ENCODE measurements at places on chromosomes 3 and 15. TPM values are rescaled to one million over a fixed set of nuclear protein-coding genes. Genes with fewer than 3 reads are reported as not detected.

DNA sequence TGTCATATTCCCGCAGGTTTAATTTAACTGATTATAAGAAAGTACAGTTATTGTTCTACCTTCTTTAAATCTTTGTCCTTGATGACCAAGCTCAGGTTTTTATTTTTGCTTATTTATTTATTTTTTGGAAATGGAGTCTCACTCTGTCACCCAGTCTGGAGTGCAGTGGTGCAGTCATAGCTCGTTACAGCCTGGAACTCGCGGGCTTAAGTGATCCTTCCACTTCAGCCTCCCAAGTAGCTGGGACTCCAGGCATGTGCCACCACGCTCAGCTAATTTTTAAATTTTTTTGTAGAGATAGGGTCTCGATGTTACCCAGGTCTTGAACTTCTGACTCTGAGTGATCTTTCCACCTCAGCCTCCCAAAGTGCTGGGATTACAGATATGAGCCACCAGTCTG, 8.9 kb downstream of the USP3 start:
- H3K4me1 ChIP-seq = peaks cover 97% of the 10 kb centered on the region
- DNase-seq = no peak
- H3K36me3 ChIP-seq = no peaks in the 10 kb centered on the region
- H3K4me3 ChIP-seq = peak overlapping the region; percentile 31
- no peaks in the 10 kb centered on the region for H3K27me3 ChIP-seq

The IGDCC3 gene
- not detected for total RNA-seq

GRCh38 chr15:98546329-98546728, 102.0 kb upstream of the IGF1R start:
- H3K36me3 ChIP-seq = peaks cover 3% of the 10 kb centered on the region
- H3K27me3 ChIP-seq = peaks cover 42% of the 10 kb centered on the region
- no peak for DNase-seq
- peaks cover 24% of the 10 kb centered on the region for H3K4me1 ChIP-seq
- no peak overlapping the region for H3K27ac ChIP-seq

The BUB1B gene
- 91.2 TPM for total RNA-seq

DNA sequence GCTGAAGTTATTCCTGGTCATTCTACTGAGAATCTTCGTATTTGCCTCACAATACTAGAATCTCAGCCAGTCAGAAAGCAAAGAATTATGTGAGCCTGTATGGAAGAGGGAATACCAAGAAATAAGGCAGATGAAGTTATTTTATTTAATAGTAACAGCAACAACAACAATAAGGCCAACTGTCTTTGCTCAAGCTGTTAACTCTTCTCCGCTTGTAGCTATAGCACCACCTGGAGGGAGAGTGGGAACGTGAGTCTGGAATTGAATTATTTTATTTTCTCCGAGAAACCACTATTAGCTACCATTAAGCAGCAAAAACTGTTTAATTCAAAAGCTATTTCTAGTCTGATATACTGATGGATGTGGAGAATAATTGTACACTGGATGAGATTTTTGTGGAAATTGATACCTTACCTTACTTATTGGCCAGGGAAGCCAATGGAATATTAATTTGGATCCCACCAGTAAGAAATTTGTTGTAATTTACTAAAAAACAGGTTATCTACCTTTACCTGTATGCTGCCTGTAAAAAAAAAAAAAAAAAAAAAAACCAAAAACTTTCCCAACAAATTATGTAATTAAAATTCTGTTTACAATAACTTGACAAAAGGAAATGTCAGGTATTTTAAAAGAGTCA, 50.1 kb downstream of the CALML4 start:
- no peak overlapping the region for H3K4me3 ChIP-seq
- no peak for DNase-seq
- no peaks in the 10 kb centered on the region for H3K27me3 ChIP-seq
- no peak overlapping the region for H3K27ac ChIP-seq

GRCh38 chr3:52851348-52851747, 16.5 kb upstream of the MUSTN1 start:
- H3K27ac ChIP-seq = no peak overlapping the region
- H3K27me3 ChIP-seq = no peaks in the 10 kb centered on the region
- peak; percentile 41 for DNase-seq
- H3K36me3 ChIP-seq = no peaks in the 10 kb centered on the region
- H3K4me1 ChIP-seq = no peaks in the 10 kb centered on the region
- H3K4me3 ChIP-seq = no peak overlapping the region

DNA sequence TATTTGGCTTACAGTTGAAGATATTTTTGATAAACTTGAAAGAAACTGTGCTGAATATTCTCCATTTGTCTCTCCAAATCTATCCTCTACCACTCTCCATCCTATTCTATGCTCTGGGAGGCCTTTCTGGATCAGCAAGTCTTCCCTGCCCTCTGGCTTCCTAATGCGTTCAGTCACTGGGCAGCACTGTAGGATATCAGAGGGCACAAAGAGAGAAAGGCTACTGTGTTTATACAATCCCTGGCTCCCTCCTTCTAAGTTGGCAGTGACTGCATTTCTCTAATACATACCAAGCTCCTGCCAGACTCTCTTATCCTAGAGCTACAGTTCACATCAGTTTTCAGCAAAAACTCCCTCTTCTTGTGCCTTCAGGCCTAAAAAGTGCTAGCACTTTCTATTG, 102.1 kb upstream of the FHIT start:
- no peak overlapping the region for H3K27ac ChIP-seq
- H3K4me3 ChIP-seq = no peak overlapping the region
- H3K27me3 ChIP-seq = peaks cover 15% of the 10 kb centered on the region
- no peaks in the 10 kb centered on the region for H3K4me1 ChIP-seq
- no peak for DNase-seq

The KCNAB1 gene
- not detected for total RNA-seq

GRCh38 chr3:191380001-191380400, 49.7 kb upstream of the UTS2B start:
- H3K36me3 ChIP-seq = no peaks in the 10 kb centered on the region
- no peak for DNase-seq
- H3K4me1 ChIP-seq = no peaks in the 10 kb centered on the region

DNA sequence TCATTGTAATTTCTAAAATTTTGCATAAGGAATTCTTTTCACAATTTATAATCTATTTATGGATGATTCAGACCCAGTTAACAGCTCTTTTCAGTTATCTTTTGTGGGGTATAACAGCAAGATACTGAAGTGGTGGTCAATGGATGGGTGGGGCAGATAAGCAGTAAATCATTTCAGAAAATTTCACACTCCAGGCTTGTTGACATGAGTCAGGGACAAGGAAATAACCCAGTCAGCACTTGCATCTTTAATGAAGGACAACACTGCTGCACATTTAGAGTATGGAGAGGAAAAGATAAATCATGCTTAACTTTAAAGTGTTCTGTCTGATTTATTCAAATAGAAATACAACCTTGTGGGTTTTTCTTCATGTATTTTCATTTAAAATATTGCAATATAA, 181.6 kb downstream of the ROBO1 start:
- H3K4me1 ChIP-seq = no peaks in the 10 kb centered on the region
- no peak for DNase-seq
- H3K27me3 ChIP-seq = no peaks in the 10 kb centered on the region
- no peak overlapping the region for H3K4me3 ChIP-seq

DNA sequence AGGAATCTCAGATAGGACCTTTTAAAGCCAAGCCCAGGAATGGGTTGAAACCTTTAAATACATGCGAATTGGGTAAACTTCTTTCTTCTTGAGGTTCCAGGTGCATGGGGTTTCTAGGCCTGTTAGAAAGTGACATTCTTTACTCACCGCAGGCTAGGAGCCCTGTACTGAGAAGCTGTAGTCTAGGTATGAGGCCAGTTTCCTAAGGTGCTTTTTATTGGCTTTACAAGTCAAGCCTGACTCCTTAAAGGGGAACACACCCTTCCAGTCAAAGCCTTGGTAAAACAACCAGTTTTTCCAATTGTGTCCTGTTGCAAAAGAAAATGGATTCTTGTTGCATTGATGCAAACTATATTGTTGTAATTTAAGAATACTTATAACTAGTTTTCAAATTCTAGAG, 76.1 kb upstream of the ATP11B start:
- no peak for DNase-seq
- no peaks in the 10 kb centered on the region for H3K27me3 ChIP-seq
- H3K27ac ChIP-seq = no peak overlapping the region
- H3K36me3 ChIP-seq = no peaks in the 10 kb centered on the region
- H3K4me3 ChIP-seq = no peak overlapping the region

DNA sequence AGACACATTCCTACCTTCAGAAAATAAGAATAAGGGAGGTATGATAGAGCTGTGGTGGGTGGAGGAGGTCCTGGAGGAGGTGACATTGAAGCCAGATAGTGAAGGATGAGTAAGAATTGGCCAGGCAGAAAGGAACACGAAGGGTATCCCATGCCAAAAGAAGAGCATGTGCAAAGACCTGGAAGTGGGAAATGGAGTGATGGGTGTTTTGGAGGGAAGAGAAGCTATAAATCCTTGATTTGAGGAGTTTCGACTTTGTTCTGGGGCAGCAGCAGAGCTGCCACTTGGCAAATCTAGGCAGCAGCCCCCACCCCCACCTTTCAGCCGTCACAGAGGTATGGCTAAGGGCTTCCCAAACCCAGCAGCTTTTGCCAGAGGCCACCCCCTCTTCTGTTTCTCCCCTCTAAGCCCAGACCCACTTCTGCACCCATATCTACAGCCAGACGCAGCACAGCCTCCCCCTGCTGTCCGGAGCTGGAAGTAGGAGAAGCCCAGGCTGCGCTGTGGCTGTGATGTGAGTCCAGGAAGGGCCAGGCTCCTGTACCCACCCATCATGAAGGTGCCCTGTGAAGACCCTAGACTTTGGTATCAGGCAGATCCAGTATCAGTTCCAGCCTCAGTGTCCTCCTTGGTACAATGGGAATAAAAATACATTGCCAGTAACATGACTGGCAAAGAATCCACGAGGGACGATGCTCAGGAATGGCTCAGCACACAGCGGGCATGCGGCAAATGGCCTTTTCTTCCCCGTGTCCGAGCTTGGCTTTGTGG, 188.7 kb upstream of the LINGO1 start:
- H3K4me1 ChIP-seq = no peaks in the 10 kb centered on the region
- no peaks in the 10 kb centered on the region for H3K36me3 ChIP-seq
- peak; percentile 46 for DNase-seq
- peaks cover 35% of the 10 kb centered on the region for H3K27me3 ChIP-seq
- H3K4me3 ChIP-seq = no peak overlapping the region

- H3K27me3 ChIP-seq = no peaks in the 10 kb centered on the region
- peak overlapping the region; percentile 59 for H3K27ac ChIP-seq
- no peak for DNase-seq
- H3K4me3 ChIP-seq = no peak overlapping the region
- peaks cover 31% of the 10 kb centered on the region for H3K4me1 ChIP-seq
Measured at GRCh38 chr3:170144437-170144843, 37.1 kb downstream of the PHC3 start.

- H3K27me3 ChIP-seq = peaks cover 11% of the 10 kb centered on the region
- H3K4me1 ChIP-seq = peaks cover 10% of the 10 kb centered on the region
- DNase-seq = peak; percentile 0
- no peaks in the 10 kb centered on the region for H3K36me3 ChIP-seq
- H3K27ac ChIP-seq = peak overlapping the region; percentile 25
Measured at GRCh38 chr15:71333839-71334238, 218.6 kb downstream of the THSD4 start.

The SAMD7 gene
- total RNA-seq = not detected

DNA sequence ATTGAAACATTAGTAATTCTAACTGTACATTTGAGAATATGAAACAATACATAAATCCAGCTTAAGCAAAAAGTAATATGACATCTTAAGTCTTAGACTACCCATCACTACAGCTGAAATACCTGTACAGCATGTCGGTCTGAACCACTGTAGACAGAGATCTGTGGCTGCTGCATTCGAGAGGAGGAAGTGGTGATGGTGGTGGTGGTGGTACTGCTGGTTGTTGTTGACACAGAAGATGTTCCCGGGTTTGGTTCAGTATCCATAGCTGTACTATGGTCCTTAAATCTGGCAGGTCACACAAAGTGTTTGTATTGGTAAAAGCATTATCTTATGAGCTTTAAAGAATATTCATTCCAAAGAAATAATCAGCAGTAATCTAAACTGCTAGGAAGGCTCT, 2.9 kb downstream of the PHC3 start:
- H3K27ac ChIP-seq = peak overlapping the region; percentile 70
- DNase-seq = peak; percentile 71
- H3K27me3 ChIP-seq = no peaks in the 10 kb centered on the region
- peaks cover 44% of the 10 kb centered on the region for H3K4me1 ChIP-seq
- H3K36me3 ChIP-seq = peaks cover 27% of the 10 kb centered on the region

DNA sequence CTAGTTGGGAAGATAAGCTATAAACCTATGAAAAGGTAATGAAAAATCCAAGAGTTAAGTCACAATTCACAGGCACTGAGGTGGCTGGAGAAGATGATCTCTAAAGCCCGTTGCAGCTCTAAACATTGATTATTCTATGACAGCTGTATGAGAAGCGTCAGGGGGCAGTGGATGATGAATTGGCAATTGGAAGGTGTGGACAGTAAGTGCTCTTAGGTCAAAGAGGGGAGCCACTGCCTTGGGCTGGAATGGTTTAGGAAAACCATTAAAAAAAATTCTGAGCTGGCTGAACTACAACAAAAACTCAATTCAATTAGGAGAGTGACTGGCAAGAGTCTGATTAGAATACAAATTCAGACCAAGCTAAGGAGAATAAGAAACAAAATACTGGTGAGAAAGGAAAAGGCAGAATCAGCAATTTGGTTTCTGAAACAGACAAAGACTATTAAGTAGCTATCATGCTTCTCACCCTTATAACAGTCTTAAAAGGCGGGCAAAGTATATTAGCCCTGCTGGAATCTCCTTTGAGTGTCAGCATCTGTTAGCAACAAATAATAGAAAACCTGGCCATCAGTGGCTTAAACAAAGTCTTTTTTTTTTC, 8.8 kb upstream of the NMD3 start:
- no peak overlapping the region for H3K4me3 ChIP-seq
- DNase-seq = no peak
- peaks cover 9% of the 10 kb centered on the region for H3K27me3 ChIP-seq
- H3K36me3 ChIP-seq = no peaks in the 10 kb centered on the region
- H3K27ac ChIP-seq = no peak overlapping the region

DNA sequence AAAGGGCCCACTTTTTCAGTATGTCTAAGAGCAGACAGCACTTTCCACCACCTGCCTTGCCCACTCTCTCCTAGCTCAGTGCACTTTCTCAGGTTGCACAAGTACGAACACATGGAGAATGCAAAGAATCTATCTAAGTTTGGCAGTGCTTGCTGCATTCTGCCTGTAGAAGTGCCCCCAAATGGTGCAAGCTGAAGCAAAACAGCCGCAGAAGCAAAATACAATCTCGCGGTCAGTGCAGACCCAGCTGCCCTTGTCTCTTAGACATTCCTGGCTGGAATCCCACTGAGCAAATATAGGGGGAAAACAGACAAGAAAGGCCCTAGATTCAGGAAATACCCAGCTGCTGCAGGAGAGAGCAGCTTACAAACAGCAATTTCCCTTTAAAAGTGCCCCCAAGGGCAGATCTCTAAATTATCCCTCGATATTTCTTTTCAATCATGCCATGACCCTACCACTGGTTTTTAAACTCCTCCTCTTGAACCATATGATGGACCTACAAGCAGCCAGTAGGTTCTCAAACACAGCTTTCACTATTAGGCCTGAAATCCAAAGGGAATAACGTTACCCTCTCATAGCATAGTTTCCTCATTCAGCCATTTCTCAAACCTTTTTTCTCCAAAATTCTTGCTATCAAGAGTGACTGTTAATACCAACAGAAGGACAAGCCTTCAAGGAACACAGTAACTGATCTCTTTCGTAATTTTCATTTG, 67.0 kb downstream of the TNIK start:
- no peak for DNase-seq
- no peak overlapping the region for H3K27ac ChIP-seq
- H3K4me3 ChIP-seq = no peak overlapping the region
- H3K4me1 ChIP-seq = peaks cover 14% of the 10 kb centered on the region

All from activated T-cell treated with anti-CD3 and anti-CD28 coated beads, Interleukin-2, amount 50 U/mL, for 72 hours (primary cell).